ENCODE measurements at places on chromosomes 1 and 21.

DNA sequence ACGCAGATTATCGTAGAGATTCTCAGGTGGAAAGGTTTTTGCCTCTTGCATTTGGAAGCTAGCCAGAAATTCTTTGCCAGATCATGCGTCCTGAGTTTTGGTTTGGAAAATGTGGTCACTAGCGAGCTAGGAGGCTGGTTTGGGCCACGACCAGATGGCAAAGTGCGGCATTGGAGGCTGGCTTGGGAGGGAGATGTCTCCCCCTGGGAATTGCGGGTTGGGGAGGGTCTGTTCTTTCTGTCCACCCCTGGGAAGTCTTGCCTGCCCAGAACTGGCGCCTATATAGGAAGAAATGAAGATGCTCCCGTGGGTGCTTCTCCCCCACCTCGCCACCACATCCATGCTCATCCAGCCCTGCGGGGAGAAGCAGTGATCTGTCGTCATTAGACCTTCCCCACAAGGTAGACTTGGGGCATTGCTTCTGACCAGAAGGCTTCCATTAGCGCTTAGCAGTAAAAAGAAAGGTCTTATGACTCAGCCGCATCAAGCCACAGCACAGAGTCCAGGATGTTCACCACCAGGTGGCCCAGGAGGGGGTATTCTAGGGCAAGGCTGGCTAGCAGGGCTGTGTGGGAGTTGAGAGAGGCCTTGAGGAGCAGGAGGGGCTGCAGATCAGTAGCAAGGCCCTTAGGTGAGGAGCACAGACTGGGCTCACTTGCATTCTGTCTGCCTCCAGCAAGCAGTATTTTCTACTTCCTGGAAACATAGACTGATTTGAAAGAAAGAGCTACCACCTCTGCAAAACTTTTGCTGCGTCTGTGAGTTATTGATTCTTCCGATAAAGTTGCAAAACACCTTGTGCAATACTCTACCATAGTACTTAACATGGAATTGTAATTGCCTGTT lies 1.5 kb upstream of the PTP4A2 start:
- peak; percentile 68 for DNase-seq

DNA sequence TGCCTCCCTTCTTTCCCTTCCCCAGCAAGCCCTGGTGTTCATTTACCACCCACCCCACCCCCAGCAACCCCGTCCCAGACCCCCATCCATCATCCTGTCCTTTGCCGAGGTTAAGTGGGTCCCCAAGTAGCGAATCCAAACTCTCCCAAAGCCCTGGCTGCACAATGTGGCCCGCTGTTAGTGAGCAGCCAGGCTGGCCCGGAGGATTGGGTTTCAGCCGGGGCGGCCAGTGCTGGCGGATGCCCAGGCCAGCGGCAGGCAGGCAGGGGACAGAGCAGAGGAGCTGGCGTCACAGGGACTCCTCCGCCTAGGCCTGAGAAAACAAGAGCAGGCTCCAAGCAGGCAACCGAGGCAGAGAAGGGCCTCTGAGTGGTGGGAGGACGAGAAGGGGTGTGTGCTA lies 61.4 kb downstream of the EPHB2 start:
- no peak for DNase-seq

DNA sequence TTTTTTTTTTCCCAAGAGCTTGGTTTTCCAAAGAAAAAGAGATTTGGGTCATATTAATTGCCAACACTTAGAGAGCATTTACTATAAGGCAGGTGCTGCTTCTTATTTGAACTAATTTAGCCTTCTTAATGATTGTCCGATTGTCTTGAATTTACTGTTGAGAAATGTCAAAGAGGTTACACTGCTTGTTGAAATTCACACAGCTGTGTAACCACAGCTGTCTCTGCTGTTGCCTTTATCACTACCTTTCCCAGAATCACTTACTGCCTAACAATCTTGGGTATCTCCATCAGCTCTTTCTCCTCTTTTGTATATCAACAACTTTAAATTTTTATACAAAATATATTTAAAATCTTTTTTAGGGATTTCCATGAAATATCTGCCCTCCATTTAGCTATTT lies 115.6 kb downstream of the UCHL5 start:
- DNase-seq = no peak

- peak; percentile 22 for DNase-seq
These were observed at the start of gene MCOLN2 for GRCh38 chr1:84996846-84997666. MCOLN2 (minus strand) TSS chr1:84997113; CDS start chr1:84996872, 241 bp downstream.

DNA sequence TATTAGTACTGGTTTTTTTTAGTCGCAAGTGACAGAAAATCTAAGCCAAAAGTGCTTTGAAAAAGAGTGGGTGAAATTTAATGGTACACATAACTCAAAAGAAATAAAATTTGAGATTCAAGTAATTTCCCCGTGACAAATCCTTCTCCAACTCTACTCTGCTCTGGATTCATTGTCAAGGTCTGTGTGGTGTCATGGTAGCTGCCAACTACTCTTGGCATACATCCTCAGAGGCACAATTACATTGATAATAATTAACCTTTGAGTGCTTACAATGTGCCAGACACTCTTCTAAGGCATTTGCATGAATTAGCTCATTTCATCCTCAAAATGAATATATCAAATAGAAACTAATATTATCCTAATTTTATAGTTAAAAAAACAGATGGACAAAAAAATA lies 1153.9 kb upstream of the NCAM2 start:
- no peak for DNase-seq

- no peak for DNase-seq
These were observed 69.2 kb downstream of the PAPPA2 start for GRCh38 chr1:176531921-176532897.

- no peak for DNase-seq
These were observed 24.3 kb downstream of the CAMK1G start for GRCh38 chr1:209607795-209608178.

DNA sequence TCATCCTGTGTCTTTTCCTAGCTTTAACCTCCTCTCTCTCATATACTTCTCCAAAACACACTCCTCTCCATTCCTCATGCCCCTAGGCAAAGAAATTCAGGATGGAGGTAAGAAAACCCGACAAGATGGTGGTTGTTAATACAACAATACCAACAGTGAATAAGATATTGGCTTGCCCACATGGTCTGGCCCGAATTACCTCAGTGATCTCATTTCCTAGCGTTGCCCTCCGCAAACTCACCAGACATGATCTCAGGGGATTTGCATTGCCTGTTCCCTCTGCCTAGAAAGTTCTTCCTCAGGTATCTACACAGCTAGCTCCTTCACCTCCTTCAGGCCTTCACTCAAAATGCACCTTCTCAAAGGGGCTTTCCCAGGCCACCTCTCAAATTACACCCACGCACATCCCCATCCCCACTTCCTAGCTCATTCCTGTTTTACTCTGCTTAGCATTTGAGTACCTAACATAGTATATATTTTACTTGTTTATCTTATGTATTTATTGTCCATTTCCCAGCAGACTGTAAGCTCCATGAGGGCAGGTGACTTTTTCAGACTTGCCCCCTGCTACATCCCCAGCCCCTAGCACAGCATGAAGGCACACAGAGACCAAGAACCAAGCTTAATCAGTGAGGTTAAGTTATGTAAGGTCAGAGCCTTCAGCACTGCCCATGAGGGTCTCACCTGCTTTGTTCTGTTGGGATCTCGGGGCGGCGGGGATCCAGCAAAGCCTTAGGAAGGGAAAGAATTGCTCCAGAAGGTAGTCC lies 10.2 kb upstream of the UBR4 start:
- DNase-seq = no peak

- peak; percentile 76 for DNase-seq
These were observed 3.3 kb upstream of the DENND2D start for GRCh38 chr1:111203681-111204200.

GRCh38 chr1:221100611-221101010 lies 221.4 kb downstream of the HLX start:
- DNase-seq = no peak

DNA sequence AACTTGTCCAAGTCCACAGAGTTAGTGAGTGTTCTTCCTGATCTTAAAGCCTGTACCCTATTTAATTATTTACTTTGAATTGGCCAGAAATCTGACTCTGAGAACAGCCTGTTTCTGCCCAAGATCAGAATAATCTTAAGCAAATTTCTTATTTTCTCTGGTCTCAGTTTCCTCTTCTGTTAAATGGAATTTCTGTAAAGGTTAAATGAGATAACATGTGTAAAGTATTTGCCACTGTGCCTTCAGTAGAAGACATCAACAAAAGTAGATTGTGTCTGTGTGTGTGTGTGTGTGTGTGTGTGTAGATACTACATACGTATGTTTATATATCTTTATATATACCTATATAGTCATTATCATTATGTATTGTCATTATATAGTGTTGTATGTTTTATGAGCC lies 124.2 kb upstream of the FGGY start:
- no peak for DNase-seq

- no peak for DNase-seq
These were observed 75.0 kb downstream of the CD46 start for GRCh38 chr1:207826557-207827487.

GRCh38 chr1:170204121-170204520 lies 58.4 kb downstream of the NTMT2 start:
- no peak for DNase-seq

DNA sequence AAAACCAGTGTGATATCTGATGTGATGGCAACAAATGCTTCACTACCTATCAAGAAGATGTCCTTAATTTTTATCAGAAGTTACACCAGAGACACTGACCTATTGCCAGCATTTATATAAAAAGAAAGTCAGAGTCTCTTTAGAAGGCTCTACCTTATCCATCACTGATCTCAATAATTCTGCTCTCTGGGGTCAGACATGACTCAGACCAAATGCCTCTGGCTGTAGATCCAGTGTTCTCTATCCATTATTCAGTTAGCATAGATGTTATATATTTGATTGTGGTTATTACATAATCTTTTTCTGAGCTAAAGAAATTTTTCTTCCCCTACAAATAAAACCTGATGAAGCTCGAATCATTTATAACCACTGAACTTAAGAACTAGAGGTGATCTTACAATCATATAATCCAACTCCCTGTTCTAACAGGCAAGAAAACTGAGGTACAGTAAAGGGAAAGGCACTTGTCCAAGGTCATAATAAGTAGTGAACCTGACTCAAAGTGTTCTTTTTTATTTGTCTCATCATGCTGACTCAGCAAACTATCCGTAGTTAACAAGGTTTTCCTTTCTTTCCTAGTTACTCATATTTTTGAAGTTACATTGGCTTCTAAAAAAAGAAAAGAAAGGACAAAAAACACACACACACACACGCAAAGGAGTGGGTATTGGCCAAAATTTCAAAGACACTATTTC lies 43.6 kb upstream of the ESRRG start:
- DNase-seq = no peak

- DNase-seq = no peak
These were observed 2.3 kb downstream of the OR14K1 start for GRCh38 chr1:247740721-247741120.

- no peak for DNase-seq
These were observed 16.4 kb upstream of the CAPN2 start for GRCh38 chr1:223695941-223696340.

GRCh38 chr1:209835782-209836298 lies 8.1 kb downstream of the UTP25 start:
- no peak for DNase-seq

- no peak for DNase-seq
These were observed 45.8 kb downstream of the CYP2J2 start for GRCh38 chr1:59880735-59881134.

GRCh38 chr1:213008564-213008963 lies 7.1 kb downstream of the ANGEL2 start:
- DNase-seq = no peak

DNA sequence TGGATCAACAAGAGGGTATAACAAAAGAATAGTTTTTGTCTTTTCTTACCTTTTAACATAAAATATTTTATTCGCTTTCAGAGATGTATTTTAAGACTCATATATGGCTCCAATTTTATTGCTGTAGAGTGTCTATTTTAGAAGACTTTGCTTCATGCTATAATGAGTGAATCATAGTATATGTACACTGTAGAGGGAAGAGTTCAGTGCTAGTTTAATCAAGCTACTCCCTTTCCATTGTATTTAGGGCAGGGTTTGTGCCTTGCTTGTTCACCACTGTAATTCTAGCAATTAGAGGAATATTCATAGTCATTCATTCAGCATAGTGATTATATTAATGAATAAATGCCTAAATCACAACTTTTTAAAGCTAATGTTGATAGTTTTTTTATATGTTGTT lies 78.8 kb downstream of the CEP350 start:
- no peak for DNase-seq

DNA sequence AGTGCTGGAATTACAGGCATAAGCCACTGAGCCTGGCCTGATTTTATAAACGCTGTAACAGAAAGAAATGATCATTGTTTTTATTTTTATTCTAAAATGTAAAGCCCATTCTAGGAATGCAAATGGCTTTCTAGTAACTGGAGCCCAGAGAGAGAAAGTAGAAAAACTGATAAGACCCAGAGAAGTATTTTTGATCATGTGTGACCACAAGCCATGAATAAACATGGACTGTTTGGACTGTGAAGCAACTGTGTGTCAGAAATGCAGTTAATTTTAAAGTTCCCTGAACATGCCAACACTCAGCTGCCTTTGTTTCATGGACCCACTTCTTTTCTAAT lies 39.7 kb downstream of the EIF2B3 start:
- DNase-seq = no peak

DNA sequence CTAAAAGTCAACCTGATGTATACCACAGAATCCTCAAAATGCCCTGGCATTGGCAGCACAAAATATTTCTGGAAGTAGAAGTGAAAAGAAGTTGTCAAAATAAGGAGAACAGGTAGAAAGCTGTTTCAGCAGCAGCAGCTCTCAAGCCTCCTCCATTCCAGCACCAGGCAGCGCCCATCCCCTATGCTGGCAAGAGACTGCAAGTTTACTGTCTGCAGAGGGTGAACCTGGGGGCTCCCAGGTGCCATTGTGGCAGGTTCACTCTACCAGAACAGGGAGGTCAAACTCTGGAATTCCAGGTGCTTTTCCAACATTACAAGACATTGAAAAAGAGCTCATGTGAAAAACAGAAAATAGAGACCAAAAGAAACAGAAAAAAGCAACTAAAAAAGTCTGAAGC lies 128.8 kb upstream of the CTTNBP2NL start:
- DNase-seq = no peak

GRCh38 chr1:102640872-102641271 lies 467.4 kb downstream of the COL11A1 start:
- DNase-seq = no peak

- DNase-seq = no peak
These were observed 1288.3 kb upstream of the B3GALT2 start for GRCh38 chr1:194474701-194475100.

DNA sequence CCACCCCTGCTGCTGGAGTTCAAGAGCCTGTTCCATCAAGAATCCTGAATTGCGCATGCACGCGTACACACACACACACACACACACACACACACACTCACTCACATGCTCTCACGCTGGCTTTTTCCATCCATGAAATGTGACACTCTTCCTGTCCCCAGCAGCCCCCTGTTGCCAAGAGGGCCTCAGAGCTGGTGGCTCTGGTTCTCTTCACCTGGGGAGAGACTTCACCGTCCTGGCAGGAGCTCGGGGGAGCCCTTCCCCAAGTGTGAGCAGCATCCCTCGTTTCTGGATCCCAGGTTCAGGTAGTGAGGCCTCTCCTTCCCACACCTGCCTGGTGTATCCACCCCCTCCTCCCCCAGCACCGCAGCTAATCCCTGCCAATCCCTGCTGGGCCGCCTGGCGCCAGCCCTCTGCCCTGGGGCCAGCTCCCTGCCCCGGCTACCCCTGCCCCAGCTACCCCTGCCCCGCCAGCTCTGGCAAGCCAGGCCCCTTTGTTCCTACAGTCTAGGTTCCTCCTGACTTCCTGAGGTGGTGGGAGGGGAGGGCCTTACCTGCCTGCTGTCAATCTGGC lies 9.9 kb downstream of the PLOD1 start:
- no peak for DNase-seq

Measured in stimulated activated CD8-positive, alpha-beta memory T cell treated with anti-CD3 and anti-CD28 coated beads, Interleukin-15, amount 100 ng/mL, for 4 hours (primary cell).